Caco-2 (cell line): ENCODE measurements at places on chromosomes 2 and 18. TPM values are rescaled to one million over a fixed set of nuclear protein-coding genes. Genes with fewer than 3 reads are reported as not detected.
A peak's percentile ranks its signal among the peaks of the same experiment; 100 is the strongest.

The DNAH6 gene
- 0.32 and 0.70 TPM in 2 replicates for total RNA-seq

The ITGB6 gene
- total RNA-seq, result 1.7 and 2.6 TPM in 2 replicates

The CRYGC gene
- total RNA-seq, result not detected in 2 replicates

The DTNA gene
- 10.0 and 10.4 TPM in 2 replicates for total RNA-seq

The DSC3 gene
- total RNA-seq, result 4.5 and 6.8 TPM in 2 replicates

DNA sequence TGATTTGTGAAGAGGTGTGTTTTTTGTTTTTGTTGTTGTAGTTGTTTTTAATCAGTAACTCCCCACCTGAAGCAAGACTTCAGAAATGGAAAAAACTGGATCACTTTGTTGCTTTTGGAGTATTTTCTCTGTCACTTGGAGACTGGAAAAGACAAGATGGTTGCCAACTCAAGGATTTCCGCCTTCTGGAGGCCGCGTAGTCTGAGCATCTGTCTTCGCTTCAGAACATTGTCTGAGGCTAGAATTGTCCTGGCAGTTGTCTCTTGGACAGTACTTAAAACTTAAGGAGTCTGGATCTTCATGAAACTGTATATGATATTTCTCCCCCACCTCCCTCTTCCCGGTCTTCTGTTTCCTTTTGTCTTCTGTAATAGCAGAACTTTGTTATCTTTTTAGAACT lies 67.7 kb downstream of the ARHGAP28 start:
- H3K4me3 ChIP-seq, result no peak overlapping the region
- no peaks in the 10 kb centered on the region for H3K4me1 ChIP-seq
- H3K27me3 ChIP-seq, result no peaks in the 10 kb centered on the region
- no peak for DNase-seq

GRCh38 chr18:34978533-34978893 lies 62.7 kb upstream of the MAPRE2 start:
- H3K36me3 ChIP-seq, result no peaks in the 10 kb centered on the region
- H3K27me3 ChIP-seq, result no peaks in the 10 kb centered on the region
- peak overlapping the region; percentile 69 for H3K27ac ChIP-seq
- peak overlapping the region; percentile 72 for H3K4me3 ChIP-seq
- H3K4me1 ChIP-seq, result no peaks in the 10 kb centered on the region

GRCh38 chr2:177783835-177784744 lies 288.5 kb downstream of the PDE11A start:
- no peaks in the 10 kb centered on the region for H3K27me3 ChIP-seq
- H3K36me3 ChIP-seq, result no peaks in the 10 kb centered on the region
- no peak overlapping the region for H3K4me3 ChIP-seq

DNA sequence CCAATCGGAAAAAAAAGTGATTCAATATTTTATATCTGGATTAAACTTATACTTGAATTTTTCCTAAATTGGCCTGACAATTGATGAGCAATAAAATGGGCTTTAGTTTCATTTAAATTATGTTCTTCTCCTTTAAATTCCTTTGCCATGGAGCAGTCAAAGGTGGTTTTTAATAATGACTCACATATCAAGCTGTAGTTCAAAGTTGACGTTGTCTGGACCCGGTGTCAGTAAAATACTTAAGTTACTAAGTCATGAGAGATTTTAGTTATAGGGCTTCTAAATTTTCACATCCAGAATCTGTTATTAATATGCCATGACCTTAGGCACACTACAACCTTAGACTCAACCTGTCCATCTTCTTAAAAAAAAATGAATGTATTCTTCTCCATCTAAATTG lies 62.5 kb downstream of the CDH2 start:
- H3K4me3 ChIP-seq, result no peak overlapping the region
- H3K36me3 ChIP-seq, result no peaks in the 10 kb centered on the region
- no peak overlapping the region for H3K27ac ChIP-seq
- H3K4me1 ChIP-seq, result peaks cover 16% of the 10 kb centered on the region; the same call in 1 of the 2 replicates
- no peak for DNase-seq

DNA sequence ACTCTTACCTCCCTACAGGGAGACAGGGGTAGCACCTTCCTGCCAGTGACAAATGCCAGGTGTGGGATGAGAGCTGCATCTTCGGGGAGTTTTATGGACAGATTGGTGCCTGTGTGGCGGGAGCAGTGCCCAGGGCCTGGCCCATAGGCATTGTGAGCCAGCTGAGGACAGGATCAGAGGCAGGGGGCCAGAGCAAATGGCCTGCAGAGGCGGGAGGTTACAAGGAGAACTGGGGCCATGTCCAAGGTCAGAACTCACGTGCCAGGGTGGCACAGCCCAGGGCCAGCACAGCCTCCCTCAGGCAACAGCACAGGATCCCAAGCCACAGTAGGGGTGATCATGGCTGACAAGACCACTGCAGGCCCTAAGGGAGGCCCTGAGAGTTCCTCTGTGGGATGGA lies 40.2 kb upstream of the MCFD2 start:
- H3K4me1 ChIP-seq, result peaks cover 31% of the 10 kb centered on the region
- H3K36me3 ChIP-seq, result peaks cover 7% of the 10 kb centered on the region
- H3K27ac ChIP-seq, result peak overlapping the region; percentile 94
- DNase-seq, result no peak
- H3K4me3 ChIP-seq, result no peak overlapping the region
